ENCODE measurements at places on chromosomes 1 and 21.

DNA sequence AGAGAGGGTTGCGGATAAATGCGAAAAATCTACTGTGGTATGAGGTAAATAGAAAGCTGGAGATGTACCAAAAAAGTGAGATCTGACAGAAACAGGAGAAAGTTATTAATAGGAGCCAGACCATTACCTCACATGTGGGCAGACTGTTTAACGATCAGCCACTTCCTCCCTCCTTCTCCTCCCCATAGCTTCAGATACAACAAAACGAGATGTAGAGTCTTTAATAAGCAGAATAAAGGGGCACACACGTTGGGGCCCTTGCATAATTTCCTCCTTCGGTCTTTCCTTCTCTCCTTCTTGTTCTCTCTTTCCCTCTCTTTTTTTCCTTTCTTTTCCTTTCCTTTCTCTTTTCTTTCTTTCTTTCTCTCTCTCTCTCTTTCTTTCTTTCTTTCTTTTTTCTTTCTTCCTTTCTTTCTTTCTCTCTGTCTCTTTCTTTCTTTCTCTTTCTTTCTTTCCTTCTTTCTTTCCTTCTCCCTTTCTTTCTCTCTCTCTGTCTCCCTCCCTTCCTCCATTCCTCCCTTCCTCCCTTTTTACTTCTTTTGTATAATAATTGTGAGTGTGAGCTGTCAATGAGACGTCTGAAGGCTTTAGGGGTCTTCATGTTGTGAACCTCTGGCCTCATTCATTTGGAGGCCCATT lies 242.1 kb downstream of the GRIK1 start:
- no peak for DNase-seq

GRCh38 chr21:33998402-33998801 lies 75.0 kb upstream of the MRPS6 start:
- DNase-seq, result no peak

GRCh38 chr21:44800971-44801467 lies 601 bp downstream of the UBE2G2 start:
- no peak for DNase-seq

DNA sequence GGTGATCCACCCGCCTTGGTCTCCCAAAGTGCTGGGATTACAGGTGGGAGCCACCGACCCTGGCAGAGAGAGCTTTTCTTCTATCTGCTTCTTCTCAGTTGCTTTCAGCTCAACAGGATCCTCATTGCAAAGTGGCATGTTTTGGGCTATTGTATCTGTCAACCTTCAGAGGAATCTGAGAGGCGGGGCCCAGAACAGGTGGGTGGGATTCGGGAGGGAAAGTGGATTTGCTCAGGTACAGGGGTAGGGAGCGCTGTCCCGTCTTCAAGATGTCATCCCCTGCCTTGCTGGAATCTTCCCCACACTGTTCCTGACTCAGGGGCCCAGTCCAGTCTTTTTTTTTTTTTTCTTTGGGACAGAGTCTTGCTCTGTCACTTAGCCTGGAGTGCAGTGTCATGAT lies 26.9 kb upstream of the RCC2 start:
- no peak for DNase-seq

DNA sequence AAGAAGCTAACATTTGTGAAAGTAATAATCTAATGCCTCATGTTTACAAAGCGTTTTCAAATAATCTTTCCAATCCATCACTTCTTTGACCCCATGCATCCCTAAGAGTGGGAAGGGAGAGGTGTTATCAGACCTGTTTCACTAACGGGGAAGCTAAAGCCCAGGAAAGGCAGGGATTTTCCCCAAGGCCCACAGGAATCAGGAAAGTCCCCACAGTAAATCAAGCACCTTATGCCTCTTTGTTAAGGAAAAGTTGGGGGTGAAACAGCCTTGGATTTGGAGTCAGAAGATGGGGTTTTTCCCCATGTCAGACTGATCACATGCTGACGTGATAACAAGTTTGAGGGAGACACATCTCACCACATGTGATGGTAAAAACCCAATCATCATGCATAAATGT lies 20.0 kb upstream of the ANGPTL7 start:
- DNase-seq, result no peak

GRCh38 chr21:21200103-21200938 lies 202.1 kb downstream of the NCAM2 start:
- DNase-seq, result no peak

DNA sequence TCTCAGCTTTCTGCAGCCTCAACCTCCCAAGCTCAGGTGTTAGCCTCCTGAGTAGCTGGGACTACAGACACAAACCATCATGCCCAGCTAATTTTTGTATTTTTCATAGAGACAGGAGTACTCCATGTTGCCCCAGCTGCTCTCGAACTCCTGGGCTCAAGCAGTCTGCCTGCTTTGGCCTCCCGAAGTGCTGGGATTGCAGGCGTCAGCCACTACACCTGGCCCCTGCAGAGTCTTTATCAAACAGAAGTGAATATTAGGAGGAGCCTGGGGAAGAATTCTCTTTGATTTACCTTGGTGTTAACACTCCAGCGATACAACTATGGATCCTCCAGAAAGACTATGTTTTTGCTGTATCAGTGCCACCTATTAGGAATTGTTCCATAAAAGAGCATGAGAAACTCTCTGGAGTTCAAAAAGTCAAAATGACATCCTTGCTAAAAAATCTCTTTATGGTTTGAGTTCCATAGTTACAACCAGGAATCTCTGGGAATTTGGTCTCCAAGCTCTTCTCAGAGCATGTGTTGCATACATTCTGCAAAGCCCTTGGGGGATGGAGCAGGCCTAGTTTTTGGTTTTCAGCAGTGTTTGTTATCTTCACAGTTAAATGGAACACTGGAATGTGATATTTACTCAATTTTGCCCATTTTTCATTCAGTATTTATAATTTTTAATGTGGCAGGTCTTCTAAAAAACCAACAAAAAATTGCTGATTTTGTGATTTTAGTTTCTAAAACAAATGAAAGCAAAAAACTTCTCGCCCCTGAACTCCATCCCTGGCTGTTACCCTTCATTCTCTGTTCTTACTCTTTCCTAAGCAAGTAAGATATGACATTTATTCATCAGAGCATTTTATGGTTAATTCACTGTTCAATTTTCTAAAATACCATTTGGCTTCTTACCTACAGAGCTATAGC lies 77.3 kb downstream of the OLFML2B start:
- no peak for DNase-seq

- DNase-seq, result no peak
Measured at GRCh38 chr1:187537936-187538335, 709.2 kb downstream of the PLA2G4A start.

DNA sequence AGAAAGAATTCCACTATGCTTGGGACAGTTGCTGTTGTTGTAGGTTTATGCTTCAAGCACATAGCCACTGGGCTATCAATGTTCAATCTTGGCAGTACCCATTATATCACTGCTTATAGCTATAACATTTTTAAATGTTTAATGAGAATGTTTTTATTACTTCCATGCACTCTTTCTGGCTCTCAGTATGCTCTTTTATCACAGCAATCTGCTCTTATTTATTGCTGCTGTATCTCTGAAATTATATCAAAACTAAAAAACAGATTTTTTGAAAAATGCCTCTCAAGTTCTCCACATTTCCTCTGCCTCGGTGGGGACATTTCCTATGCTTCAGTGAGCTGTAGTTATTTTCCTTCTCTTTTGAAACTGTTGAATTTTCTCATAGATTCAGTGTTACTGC lies 5.4 kb upstream of the SGIP1 start:
- DNase-seq, result no peak

Data from upper lobe of right lung (tissue), 1 donor.